Non-pigmented ciliary epithelial cell (primary cell): ENCODE measurements at places on chromosomes 7 and 10.
A peak's percentile ranks its signal among the peaks of the same experiment; 100 is the strongest.

DNA sequence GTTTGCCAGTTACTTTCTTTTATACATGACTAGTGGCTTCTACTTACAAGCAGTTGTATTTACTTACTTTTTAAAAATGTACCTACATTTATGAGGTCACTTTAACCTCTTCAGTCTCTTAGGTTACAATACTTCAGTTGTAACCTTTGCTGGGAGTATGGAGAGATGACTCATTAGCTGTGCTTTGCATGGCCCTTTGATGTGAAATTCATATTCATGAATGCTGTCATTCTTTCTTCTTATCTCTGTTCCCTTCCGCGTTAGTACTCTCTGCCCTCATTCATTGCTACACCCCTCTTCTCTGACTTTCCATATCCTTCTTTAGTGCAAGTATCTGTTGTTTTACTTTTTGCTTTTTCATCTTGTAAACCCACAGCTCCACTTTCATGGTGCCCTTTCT lies 164.3 kb downstream of the BMPER start:
- DNase-seq: no peak

GRCh38 chr10:44417761-44418160 lies 32.9 kb upstream of the CXCL12 start:
- no peak for DNase-seq

DNA sequence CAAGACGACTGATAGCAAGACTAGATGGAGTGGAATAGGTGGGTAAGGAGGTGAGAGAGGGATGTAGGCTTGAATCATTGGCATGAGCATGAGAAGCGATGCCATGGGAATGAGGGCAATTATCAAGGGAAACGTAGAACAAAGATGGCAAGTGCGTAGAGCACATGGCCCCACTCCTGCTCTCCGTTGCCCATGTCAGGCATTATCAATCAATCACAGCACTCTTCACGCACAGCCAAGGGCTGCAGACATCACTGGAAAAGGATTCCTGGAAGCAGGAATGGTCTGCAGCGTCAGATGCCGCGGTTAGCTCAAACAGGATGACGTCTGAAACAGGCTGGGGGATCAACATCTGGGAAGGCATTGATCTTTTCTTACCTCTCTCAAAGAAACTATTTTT lies 25.6 kb upstream of the GALNTL5 start:
- no peak for DNase-seq

GRCh38 chr7:141039376-141039775 lies 24.6 kb upstream of the MRPS33 start:
- DNase-seq: no peak

DNA sequence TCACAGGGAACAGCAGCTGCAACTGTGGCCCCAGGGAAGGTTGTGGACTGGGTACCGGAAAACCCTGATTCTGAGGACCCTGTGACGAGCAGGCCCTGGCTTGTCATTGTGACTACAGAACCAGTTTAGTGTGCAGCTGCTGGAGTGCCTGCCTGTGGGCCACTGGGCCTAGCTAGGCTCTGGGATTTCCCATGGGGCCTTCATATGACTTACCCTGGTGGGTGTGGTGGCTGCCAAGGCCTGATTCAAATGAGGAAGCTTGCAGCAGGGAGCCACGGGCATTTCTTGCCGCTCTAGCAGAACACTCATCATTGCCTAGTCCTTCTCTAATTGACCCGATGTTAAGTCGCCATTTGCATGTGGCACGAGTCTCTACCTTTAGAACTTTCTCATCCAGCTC lies 14.7 kb upstream of the CAMK2G start:
- DNase-seq: no peak

- DNase-seq: no peak
Measured at GRCh38 chr10:89119651-89120050, 87.5 kb downstream of the CH25H start.

GRCh38 chr10:66737241-66737640 lies 188.6 kb upstream of the LRRTM3 start:
- no peak for DNase-seq

GRCh38 chr10:124267911-124268549 lies 150.7 kb downstream of the OAT start:
- no peak for DNase-seq

DNA sequence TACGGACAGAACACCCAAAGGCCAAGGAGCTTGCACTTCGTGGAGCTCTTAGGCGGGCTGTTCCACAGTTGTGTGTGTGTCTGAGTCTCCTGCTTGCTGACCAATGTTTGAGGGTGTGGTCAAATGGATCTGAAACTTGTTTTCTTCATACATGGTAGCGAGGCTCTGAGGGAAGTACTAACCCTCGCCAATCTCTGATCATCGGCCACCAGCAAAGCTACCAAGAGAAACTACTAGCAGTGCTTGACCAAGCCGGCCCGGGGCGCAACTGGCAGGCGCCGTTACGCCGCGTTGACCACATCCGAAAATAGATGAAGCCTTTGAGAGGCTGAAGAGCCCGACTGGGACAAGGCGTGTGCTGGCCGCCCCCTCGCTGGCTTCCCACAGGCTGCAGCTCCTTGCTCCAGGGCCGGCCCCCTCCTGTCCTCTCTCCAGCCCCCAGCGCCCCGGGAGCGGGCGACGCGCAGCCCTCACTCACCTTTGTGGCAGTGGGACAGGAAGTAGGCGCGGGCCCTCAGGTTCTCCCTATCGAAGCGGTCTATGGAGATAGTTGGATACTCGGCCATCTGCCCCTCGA lies 384 bp downstream of the DCLRE1C start:
- DNase-seq: peak; percentile 24

GRCh38 chr10:101061624-101062231 lies at the start of gene KAZALD1:
TSS of gene KAZALD1 (plus strand) at chr10:101061989. CDS start at chr10:101062593, 604 bp downstream.
- DNase-seq: no peak

DNA sequence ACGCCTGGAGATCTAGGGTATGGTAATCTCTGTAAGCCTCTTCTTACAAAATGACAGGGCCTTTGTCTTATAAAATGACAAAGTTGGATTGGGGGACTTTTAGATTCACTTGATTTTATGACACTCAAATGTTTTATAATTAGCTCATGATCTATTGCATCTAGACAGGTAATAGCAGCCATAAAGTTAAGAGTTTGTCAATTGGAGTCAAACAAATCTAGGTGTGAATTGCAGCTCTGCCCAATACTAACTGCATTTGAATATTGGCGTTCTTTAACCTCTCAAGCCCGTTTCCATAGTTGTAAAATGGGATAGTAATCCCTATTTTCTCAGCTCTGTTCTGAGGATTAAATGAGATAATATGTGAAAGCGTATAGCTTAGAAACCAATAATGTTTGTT lies 14.1 kb upstream of the MRC1 start:
- no peak for DNase-seq

- no peak for DNase-seq
Measured at GRCh38 chr10:35794703-35795102, 152.6 kb upstream of the FZD8 start.

- no peak for DNase-seq
Measured at GRCh38 chr10:125340903-125341302, 180.5 kb upstream of the CTBP2 start.

DNA sequence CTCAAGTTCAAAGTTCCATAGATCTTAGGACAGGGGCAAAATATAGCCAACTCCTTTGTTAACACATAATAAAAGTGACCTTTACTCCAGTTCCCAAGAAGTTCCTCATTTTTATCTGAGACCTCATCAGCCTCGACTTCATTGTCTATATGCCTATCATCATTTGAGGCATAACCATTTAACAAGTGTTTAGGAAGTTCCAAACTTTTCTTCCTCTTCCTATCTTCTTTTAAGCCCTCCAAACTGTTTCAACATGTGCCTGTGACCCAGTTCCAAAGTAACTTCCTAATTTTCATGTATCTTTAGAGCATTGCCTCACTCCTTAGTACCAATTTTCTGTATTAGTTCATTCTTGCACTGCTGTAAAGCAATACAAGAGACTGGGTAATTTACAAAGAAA lies 569.1 kb downstream of the ANKRD7 start:
- DNase-seq: no peak

DNA sequence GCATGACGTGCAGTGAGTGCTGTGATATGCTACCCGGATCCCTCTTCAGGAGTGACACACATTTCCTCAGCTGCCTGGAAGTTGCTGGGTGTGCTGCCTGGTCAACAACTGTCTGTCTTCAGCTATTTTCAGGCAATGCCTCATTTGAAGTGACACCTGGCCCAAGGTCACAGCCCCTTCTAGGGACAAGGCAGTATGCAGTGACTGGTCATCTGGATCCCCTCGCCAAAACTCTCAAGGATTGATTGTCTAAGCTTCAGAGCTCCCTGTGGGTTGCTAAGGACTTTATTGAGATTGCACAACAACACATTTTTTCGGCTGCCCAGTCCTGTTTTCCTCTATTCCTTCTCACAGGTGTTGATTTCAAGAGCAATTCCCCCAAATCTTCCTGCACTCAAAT lies 108.8 kb downstream of the GNAI1 start:
- no peak for DNase-seq

DNA sequence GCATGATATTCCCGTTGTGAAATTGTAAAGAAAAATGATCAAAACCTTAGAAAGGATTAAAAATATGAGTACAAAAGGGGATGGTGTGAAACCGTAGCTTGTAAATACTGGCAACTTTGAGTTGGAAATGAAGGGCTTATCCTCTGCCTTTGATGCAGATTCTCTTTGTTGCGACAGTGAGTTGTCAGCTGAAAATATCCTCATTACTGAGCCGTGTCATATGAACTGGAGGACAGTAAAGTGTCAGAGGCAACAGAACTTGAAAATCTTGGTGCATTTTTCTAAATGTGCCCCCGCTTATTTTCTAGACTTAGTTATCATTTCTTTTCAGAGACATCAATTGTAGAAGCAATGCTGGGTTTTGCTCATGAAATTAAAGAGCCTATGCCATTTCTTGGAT lies 170.5 kb upstream of the NPS start:
- DNase-seq: no peak

- DNase-seq: no peak
Measured at GRCh38 chr7:81816312-81816711, 46.5 kb upstream of the HGF start.

GRCh38 chr10:86193841-86194240 lies 172.8 kb downstream of the GRID1 start:
- DNase-seq: no peak

DNA sequence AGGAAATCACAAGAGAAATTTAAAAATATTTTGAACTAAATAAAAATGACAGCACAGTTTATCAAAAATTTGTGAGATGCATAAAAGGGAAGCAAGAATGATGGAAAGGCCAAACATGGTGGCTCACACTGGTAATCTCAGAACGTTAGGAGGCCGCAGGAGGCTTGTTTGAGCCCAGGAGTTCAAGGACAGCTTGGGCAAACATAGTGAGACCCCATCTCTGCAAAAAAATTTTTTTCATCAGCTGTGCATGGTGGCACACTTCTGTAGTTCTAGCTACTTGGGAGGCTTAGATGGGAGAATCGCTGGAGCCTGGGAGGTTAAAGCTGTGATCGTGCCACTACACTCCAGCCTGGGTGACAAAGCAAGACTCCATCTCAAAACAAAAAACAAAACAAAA lies 54.5 kb upstream of the PTPRN2 start:
- DNase-seq: no peak

DNA sequence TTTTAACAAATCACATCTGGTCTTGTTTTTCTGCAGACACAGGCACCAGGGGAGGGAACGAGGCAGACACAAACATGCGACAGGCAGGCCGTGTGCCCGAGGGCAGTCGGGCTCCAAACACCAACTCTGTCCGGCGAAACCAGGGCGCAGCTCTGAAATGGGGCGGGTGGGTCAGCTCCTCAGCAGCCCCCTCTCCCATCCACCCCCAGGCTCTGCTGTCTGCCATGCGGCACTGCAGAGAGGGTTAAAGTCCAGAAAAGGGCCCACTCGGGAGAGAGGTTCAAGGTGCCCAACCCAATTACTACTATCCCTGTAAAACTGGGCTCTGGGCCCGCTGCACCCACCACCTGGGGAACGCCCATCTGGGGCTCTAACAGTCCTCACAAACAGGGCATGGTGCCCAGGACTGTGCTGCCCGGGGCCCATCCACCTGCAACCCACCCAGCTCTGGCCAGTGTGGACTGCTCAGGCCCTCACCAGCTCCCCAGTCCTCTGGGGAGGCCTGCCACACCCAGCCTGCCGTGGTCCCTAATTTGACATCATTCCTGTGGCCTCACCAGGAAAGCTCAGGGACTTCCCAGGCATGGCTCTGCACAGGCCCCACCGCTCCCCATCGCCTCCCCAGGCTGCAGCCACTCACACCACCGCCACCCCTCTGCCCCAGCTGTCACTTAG lies 18.7 kb downstream of the YKT6 start:
- DNase-seq: no peak

GRCh38 chr10:94344522-94345122 lies 18.1 kb downstream of the NOC3L start:
- no peak for DNase-seq

DNA sequence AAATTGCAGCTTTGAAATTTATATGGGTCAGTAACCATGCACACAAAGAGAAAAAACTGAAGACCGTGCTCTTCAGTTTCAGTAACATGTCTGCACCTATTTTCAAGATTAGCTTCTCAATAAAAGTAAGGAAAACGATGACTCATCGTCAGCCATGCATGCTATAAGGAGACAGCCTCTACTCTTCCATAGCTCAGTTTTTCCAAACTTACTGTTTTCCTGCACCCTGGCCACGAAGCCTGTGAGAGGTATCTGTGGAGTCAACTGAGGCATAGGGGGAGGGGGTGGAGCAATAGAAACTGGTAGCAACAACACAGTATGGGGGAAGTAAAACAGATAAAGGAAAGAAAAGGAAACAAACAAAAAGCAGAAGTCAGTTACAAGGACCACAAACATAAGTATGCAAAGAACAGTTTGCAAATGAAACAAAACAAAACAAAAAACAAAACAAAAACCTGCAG lies 58.0 kb downstream of the PDSS1 start:
- peak; percentile 30 for DNase-seq

DNA sequence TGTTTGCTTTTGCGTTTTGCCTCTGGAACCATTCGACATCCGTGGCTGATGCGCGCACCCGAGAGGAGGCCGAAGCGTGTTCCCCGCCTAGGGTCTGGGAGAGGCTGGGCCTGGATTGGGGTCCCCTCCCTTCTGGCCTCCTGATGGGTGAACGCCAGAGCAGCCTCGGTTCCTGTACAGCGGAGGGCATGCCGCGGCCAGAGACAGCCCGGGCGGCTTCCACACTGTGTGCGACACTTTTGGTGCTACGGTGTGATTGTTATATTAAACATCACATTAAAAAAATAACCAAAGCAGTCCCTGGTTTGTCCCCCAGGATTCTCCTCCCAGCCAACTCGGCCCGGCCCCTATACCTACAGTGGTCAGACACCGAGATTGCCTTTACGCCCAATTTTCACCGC lies 3.7 kb upstream of the HOXA7 start:
- no peak for DNase-seq

GRCh38 chr7:130297628-130298543 lies 4.9 kb downstream of the CPA4 start:
- DNase-seq: no peak

DNA sequence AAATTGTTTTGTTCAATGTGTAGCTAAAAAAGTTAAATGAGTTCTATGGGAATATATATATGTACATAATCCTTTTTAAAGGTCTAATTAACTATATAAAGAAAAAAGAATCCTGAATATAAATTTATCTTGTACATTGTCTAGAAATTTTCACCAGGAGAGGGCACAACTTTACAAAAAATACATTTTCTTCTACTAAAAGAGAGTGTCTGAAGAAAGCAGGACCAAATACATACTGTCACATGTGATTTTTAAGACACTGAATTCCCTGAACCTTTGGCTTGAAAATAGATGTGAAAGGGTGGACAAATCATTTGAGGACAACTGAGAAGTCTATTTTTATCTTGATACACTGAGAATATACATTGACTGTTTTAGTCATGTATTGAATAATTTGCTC lies 204.3 kb downstream of the DGKB start:
- no peak for DNase-seq

GRCh38 chr7:124781907-124782734 lies 16.5 kb upstream of the GPR37 start:
- no peak for DNase-seq
